Chondrocyte (in vitro differentiated cells): ENCODE measurements at places on chromosomes 2 and 18. TPM values are rescaled to one million over a fixed set of nuclear protein-coding genes. Genes with fewer than 3 reads are reported as not detected.

EGR4 gene
- total RNA-seq, result not detected in 3 replicates

SULT1C4 gene
- total RNA-seq, result 0.60 to 1.4 TPM (median 1.2 TPM) in 3 replicates

CCDC102B gene
- 8.1 to 9.8 TPM (median 9.1 TPM) in 3 replicates for total RNA-seq

TUBA3E gene
- total RNA-seq, result not detected in 3 replicates

CCDC141 gene
- total RNA-seq, result not detected in 3 replicates

REEP1 gene
- 2.4 to 3.1 TPM (median 2.6 TPM) in 3 replicates for total RNA-seq

B3GNT7 gene
- total RNA-seq, result 1.7 to 1.9 TPM (median 1.8 TPM) in 3 replicates

HOXD4 gene
- not detected in 3 replicates for total RNA-seq

SETBP1 gene
- 28.8 to 44.5 TPM (median 29.3 TPM) in 3 replicates for total RNA-seq

SLC40A1 gene
- total RNA-seq, result 15.0 to 21.7 TPM (median 20.3 TPM) in 3 replicates

TLX2 gene
- total RNA-seq, result 0.10 TPM in 1 of 3 replicates, not detected in the others

PSD4 gene
- 5.2 to 5.5 TPM (median 5.2 TPM) in 3 replicates for total RNA-seq
